Gastroesophageal sphincter (tissue), 4 donors: ENCODE measurements at places on chromosomes 6 and 20.

- ATAC-seq, result no peak
These were observed 9.3 kb downstream of the BNIP5 start for GRCh38 chr6:36327226-36327918.

DNA sequence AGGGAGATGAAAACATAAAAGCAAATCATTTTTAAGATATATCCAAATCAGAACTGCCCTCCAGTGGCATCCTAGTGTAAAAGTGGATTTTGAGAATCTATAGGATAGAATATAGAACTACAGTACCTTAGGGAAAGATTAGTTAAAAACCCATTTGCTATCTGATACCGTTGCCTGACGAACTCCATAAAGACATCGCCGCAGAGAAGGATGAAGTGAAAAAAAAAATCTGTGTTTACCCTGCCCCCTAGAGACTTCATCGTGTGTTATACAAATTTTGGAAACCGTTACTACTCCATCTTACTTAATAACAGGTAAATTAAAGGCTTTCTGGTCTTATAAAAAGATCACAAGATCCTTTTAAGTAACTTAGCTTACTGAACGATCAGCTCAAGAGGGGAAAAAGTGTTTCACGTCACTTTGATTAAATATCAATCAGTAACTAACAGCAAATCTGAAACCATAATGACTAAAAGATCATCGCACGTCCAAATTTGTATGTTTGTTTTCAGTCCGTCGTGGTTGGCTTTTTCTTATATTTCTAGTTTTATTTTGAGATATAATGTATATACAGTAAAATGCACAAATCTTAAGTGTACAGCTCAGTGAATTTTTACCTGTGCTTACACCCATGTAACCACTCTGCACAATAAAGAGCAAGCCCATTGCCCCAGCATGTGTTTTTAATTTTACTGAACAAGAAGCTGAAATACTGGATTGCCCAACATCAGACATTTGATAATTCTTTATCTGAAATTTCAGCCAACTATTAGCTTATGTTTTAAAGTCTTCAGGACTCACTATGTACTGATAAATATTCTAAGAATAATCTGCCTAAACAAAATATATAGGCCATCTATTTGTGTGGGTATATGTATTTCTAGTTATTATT lies 881 bp upstream of the MCM3 start:
- ATAC-seq, result no peak

DNA sequence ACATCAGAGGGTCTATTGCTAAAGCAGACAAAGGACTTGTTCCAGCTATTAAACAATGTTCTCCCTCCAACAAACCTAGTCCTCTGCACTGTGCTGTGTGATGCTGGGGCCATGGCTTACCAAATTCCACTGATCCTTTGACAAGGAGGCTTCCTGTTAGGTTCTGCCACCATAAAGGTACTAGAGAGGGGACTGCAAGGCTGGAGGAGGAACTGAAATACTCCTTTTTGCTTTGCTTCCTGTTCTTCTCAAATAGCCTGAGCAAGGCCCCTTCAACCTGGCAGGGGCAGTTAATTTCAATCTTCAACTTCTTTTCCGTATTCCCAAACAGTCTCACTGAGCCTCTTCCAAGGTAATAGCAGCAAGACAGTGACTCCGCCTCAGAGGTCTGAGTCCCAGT lies 286.4 kb upstream of the IRAK1BP1 start:
- no peak for ATAC-seq

- ATAC-seq, result no peak
These were observed 71.0 kb upstream of the SAMD3 start for GRCh38 chr6:130293800-130294199.

GRCh38 chr20:23187751-23188150 lies 101.6 kb upstream of the CD93 start:
- ATAC-seq, result peak; percentile 73

GRCh38 chr6:169589699-169590257 lies 112.1 kb downstream of the WDR27 start:
- ATAC-seq, result no peak

DNA sequence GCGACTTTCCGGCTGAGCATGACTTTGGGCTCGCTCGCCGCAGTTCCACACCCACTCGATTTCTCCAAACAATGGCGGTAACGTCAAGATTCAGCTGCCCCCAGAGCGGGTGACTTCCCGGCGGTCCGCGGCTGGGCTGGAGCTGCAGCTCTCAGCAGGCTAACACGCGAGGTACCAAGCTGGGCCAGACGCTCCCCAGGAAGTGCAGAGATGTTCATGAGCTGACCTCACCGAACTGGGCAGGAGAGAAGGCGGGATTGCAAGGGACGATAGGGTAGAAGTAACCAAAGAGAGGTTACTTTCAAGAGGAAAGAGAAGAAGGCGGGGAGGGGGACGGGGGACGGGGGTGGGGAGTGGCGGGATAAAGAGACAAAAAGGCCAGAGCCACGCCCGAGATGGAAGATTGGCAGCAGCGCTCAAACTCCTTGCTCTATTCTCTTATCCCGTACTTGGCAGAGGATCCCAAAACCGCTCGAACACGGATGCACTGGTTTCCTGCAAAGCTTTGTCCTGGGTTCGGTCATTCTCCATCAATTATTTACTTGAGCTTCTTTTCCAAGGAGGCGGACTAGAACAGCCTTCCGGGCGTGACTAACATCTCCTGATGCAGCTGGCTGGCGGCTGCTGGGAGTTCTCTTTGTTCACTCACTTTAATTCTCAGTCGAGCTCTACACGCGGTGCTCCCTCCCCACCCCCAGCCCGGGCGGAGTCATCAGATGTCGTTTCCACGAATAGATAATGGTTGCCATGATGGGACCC lies at the start of gene MTCL3:
Gene MTCL3 (minus strand): TSS at position 626 of the 759 bp plus-strand sequence.
- no peak for ATAC-seq

GRCh38 chr6:166206510-166207283 lies 39.0 kb upstream of the TBXT start:
- no peak for ATAC-seq
